ENCODE measurements at places on chromosomes 13 and 19. TPM values are rescaled to one million over a fixed set of nuclear protein-coding genes. Genes with fewer than 3 reads are reported as not detected.
A peak's percentile ranks its signal among the peaks of the same experiment; 100 is the strongest.

The SBSN gene
- total RNA-seq = not detected

The P2RY11 gene
- 33.2 TPM for total RNA-seq

The RYR1 gene
- total RNA-seq = 2.6 TPM

DNA sequence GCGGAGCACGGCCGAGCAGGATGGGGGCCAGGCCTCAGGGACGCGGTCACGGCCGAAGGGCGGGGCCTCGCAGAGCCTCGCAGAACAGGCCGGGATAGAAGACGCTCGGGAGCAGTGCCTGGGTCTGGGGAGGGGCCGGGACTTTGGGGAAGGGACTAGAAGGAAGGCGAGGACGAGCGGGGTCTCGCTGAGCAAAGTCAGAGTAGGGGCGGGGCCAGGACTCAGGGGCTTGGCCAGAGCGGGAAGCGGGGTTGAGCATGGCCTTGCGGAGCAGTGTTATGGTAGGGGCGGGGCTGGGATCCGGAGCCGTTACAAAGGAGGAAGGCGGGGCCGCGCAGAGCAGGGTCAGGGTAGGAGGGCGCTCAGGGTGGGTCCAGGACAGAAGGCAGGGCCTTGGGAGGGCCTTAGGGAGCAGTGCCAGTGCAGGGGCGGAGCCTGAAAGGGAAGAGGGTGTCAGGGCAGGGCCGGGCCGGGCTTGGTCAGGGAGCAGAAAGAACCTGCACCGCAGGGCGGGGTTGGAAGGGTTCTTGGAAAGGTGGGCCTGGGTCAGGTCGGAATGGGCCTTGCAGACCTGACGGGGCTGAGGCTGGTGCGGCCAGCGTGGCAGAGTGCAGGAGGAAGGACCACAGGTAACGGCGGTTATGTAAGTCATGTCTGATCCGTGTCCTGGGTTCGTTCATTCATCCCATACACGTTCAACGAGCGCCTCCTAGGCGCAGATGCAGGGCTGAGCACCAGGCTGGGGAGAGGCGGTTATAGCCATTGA lies 533 bp upstream of the ATP8B3 start:
- peak overlapping the region; percentile 97 for H3K27ac ChIP-seq
- H3K4me3 ChIP-seq = peak overlapping the region; percentile 92
- peaks cover 27% of the 10 kb centered on the region for H3K4me1 ChIP-seq
- peak; percentile 98 for DNase-seq
- H3K27me3 ChIP-seq = no peaks in the 10 kb centered on the region

GRCh38 chr19:33627526-33627925 lies 5.8 kb downstream of the CHST8 start:
- H3K36me3 ChIP-seq = no peaks in the 10 kb centered on the region
- H3K4me1 ChIP-seq = no peaks in the 10 kb centered on the region
- H3K27ac ChIP-seq = no peak overlapping the region
- H3K27me3 ChIP-seq = peaks cover 25% of the 10 kb centered on the region
- DNase-seq = no peak
- no peak overlapping the region for H3K4me3 ChIP-seq

DNA sequence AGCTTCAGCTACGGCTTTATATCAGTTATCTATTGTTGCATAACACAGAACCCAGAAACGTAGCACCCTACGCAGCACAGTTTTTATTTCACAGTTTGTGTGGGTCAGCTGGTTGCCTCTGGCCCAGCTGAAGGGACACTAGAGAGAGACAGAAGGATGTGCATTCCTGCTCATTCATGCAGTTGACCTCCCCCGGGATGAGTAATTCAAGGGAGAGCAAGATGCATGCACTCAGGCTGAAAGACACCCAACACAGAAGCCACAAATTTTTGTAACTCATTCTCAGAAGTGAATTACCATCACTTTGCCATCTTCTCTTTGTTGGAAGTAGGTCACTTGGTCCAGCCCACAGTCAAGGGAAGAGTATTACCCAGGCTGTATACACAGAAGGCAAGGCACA lies 89.5 kb downstream of the EFNB2 start:
- DNase-seq = no peak
- no peaks in the 10 kb centered on the region for H3K36me3 ChIP-seq
- H3K4me1 ChIP-seq = no peaks in the 10 kb centered on the region
- H3K4me3 ChIP-seq = no peak overlapping the region
- peaks cover 2% of the 10 kb centered on the region for H3K27me3 ChIP-seq

- no peak overlapping the region for H3K4me3 ChIP-seq
- H3K27ac ChIP-seq = no peak overlapping the region
- H3K27me3 ChIP-seq = peaks cover 5% of the 10 kb centered on the region
- H3K36me3 ChIP-seq = no peaks in the 10 kb centered on the region
- no peak for DNase-seq
These were observed 517.7 kb downstream of the MYO16 start for GRCh38 chr13:109146912-109147647.

- H3K27me3 ChIP-seq = no peaks in the 10 kb centered on the region
- no peak overlapping the region for H3K27ac ChIP-seq
- no peaks in the 10 kb centered on the region for H3K4me1 ChIP-seq
- no peak for DNase-seq
These were observed 113.7 kb downstream of the RFC3 start for GRCh38 chr13:33931397-33932311.

DNA sequence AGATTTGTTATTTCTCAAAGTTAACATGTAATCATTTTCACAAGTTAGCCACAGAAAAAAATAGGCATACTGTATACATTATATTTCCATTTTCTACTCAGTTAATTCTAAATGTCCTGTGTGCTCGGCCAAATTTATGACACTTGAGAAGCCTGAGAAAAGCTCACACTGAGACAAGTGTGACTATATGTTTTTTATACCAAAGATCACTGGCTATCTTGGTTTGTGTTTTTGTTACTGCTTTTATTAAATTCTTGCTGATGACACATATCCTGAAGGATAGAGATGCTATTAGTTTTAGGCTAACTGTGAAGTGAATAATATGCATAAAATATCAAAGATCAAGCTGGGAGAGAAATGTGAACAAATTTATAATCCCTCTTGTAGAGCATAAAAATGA lies 49.3 kb upstream of the IL17D start:
- no peaks in the 10 kb centered on the region for H3K27me3 ChIP-seq
- no peaks in the 10 kb centered on the region for H3K36me3 ChIP-seq
- H3K4me1 ChIP-seq = no peaks in the 10 kb centered on the region

DNA sequence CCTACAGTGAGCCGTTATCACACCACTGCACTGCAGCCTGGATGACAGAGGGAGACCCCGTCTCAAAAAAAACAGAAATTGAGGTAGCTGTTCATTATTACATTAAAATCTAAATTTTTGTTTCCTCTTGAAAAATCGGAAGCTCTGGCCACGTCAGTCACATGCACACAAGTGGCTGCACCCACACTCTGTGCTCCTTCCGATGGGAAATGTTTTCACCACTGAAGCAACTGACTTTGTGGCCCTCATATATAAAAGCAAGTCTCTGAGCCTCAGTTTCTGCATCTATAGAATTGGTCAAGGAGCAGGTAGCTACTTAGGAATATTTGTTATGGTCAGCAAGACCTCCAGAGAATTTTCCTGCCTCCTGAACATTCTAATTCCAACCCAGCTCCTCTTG lies 4.5 kb downstream of the LRRC25 start:
- H3K27me3 ChIP-seq = peaks cover 44% of the 10 kb centered on the region
- DNase-seq = no peak
- no peaks in the 10 kb centered on the region for H3K36me3 ChIP-seq
- H3K4me3 ChIP-seq = no peak overlapping the region

GRCh38 chr19:2888731-2889224 lies 11.9 kb upstream of the ZNF57 start:
- peaks cover 6% of the 10 kb centered on the region for H3K4me1 ChIP-seq
- H3K4me3 ChIP-seq = peak overlapping the region; percentile 17
- peaks cover 2% of the 10 kb centered on the region for H3K36me3 ChIP-seq
- H3K27ac ChIP-seq = peak overlapping the region; percentile 56
- H3K27me3 ChIP-seq = no peaks in the 10 kb centered on the region

GRCh38 chr13:111629926-111630325 lies 309.5 kb downstream of the TEX29 start:
- no peak overlapping the region for H3K27ac ChIP-seq
- no peaks in the 10 kb centered on the region for H3K4me1 ChIP-seq
- no peak for DNase-seq
- no peaks in the 10 kb centered on the region for H3K36me3 ChIP-seq
- H3K27me3 ChIP-seq = no peaks in the 10 kb centered on the region
- H3K4me3 ChIP-seq = no peak overlapping the region

GRCh38 chr19:29695765-29696564 lies 19.1 kb downstream of the C19orf12 start:
- peaks cover 5% of the 10 kb centered on the region for H3K36me3 ChIP-seq

GRCh38 chr19:44645407-44646048 lies 1.8 kb downstream of the PVR start:
- H3K4me1 ChIP-seq = peaks cover 8% of the 10 kb centered on the region
- H3K4me3 ChIP-seq = no peak overlapping the region
- H3K36me3 ChIP-seq = no peaks in the 10 kb centered on the region
- H3K27me3 ChIP-seq = peaks cover 6% of the 10 kb centered on the region

- peaks cover 2% of the 10 kb centered on the region for H3K27me3 ChIP-seq
- H3K4me1 ChIP-seq = peaks cover 12% of the 10 kb centered on the region
- H3K4me3 ChIP-seq = peak overlapping the region; percentile 52
- peak overlapping the region; percentile 70 for H3K27ac ChIP-seq
- no peaks in the 10 kb centered on the region for H3K36me3 ChIP-seq
These were observed 3.6 kb downstream of the LGALS7 start for GRCh38 chr19:38769635-38770211.
